ENCODE measurements at places on chromosomes 6 and 20.

DNA sequence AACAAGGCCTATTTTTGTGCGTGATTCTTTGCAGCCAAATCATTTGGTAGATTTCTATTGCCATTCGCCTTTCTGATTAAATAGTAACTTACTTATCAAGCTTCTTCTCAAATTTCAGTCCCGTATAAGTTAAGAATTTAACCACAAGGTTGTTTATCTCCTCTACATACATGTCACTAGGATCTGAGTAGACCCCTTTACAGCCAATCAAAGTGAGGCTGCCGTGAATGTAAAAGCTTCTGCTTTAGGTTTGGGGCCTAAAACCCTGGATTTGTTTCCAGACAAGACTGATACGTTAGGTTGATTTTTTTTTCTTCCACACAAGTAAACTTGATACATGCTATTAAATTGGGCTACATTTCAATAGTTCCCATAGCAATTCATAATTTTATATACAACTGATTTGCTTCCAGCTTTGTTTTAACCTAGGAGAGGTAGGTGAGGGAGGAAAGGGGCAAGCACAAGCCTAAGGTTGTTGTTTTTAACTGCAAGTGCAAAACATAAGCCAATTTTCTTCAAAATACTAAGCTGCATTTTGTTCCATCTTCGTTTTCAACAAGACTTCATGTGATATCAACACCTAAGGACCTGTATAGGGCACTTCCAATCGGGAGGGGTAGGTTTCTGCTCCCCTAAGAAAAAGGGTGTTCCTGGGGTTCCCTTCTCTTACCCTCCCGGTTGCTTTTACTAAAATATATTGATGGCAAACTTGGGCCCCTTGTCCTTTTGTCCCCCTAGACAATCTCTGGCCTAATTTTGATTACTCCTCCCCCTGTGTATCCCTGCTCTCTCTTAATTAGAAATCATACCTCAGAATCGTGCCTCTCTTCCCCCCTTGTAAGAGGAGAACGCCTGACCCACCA, 1.7 kb downstream of the RANBP9 start:
- no peak for DNase-seq

GRCh38 chr6:138856654-138857053, 60.8 kb downstream of the ECT2L start:
- no peak for DNase-seq

DNA sequence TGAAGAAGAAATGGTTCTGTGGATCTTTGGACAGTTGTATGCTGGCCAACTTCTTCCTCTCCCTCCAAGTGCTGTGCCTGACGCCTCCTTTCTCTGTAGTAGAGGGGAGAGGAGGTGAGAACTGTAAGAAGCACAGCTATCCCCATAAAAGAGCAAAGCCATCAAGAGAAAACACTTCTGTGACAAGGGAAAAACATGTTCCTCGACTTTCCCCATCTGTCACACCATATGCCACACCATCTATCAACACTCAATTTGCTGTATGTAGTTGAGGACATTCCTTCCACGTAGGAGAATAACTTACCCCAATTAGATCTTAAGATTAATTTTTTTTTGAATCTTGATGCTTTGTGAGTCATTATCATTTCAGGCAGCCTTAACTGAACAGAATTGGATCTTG, 156.2 kb upstream of the PLCB4 start:
- DNase-seq, result no peak

GRCh38 chr6:70166088-70166958, 136.6 kb downstream of the COL9A1 start:
- DNase-seq, result peak; percentile 57

All from COR-L47 (cell line).